ENCODE measurements at places on chromosomes 7 and 10.
A peak's percentile ranks its signal among the peaks of the same experiment; 100 is the strongest.

GRCh38 chr10:56633876-56634452 lies 272.9 kb upstream of the ZWINT start:
- DNase-seq, result no peak

GRCh38 chr10:50388181-50388580 lies 136.9 kb upstream of the ASAH2 start:
- no peak for DNase-seq

GRCh38 chr7:131786204-131786603 lies 229.8 kb upstream of the PODXL start:
- DNase-seq, result no peak

GRCh38 chr7:121530227-121531174 lies 134.4 kb upstream of the FAM3C start:
- peak; percentile 99 for DNase-seq

DNA sequence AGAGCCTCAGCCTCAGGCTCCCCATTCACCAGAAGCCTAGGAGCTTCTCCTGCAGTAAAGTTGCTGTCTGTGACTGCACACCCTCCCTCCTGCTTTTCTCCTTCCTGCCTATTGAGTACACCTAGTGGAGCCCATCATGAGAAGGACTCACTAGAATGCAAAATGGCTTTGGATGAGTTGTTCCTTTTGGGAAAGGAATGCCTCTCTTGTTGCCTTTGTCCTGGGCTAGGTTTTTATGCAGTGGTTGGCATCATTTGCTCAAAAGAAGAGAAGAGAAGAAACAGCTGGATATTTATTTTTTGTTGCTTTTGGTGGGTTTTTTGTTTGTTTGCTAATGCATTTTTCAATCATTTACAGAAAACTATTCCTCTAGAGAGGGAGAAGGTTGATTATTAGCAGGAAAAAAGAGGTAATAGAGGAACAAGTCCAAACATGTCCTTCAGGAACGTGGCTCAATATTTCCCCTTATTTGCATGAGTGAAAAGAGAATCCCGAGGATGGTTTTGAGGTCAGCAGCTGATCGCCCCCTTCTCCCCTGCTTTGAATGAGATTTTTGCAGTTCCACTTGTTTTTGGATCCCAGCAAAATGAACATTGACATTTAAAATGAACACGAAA lies 369.9 kb upstream of the NRP1 start:
- DNase-seq, result no peak

DNA sequence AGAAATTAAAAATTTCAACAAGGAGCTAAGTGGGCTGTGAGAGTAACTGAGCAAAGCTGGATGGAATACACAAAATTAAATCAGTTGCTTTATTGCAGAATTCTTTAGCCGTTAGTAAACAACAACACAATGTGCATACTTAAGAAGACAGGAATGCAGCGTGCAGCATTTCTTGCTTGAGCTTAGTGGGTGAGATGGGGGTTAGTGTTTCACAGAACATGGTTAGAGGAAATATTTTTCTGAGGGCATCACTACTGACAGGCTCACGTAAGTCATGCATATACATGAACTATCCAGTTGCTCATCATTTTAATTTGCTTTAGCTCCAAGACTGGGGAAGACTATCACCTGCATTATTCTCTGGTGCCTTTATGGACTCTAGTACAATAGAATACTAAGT lies 80.8 kb downstream of the CD36 start:
- DNase-seq, result no peak
